Cortex of kidney (tissue), 1 donor: ENCODE measurements at places on chromosomes 12 and 14.

DNA sequence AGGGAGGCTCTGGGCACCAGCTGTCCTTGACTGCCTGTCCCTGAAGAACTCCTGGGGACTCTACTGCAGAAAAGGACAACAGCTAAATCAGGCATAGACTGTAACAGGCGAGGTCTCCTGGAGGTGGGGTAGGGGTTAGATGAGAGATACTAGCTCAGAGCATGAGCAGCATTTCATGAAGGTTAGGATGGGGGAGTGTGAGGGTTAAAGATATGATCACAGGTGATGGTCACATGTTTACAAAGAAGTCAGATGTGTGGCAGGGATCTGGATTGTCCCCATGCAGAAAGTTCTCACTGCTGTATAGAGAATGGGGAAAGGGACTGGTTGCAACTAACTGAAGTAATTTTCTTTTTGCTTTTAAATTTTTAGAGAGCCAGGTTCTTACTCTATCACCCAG is 26.5 kb downstream of the TMEM229B start:
- DNase-seq: no peak

GRCh38 chr12:15540005-15540404 is 217.7 kb downstream of the PTPRO start:
- DNase-seq: no peak

GRCh38 chr12:92334552-92334951 is 188.9 kb upstream of the BTG1 start:
- no peak for DNase-seq

- no peak for DNase-seq
These were observed 14.3 kb upstream of the CLEC1A start for GRCh38 chr12:10113075-10113474.

GRCh38 chr14:63438065-63438757 is 105.0 kb downstream of the PPP2R5E start:
- no peak for DNase-seq

GRCh38 chr12:58314610-58315009 is 373.2 kb downstream of the ATP23 start:
- no peak for DNase-seq

DNA sequence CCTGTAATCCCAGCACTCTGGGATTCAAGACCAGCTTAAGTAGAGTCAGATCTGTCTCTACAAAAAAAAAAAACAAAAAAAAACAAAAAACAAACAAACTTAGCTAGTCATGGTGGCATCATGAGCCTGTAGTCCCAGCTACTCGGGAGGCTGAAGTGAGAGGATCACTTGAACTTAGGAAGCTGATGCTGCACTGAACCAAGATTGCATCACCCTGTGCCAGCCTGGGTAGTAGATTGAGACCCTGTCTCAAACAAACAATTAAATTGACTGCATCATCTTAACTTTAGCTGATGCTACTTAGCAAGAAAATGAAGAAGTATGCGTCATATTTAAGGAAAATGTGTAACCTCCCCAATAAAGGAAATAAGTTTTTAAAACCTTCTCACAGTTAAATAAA is 136.6 kb upstream of the ATXN7L3B start:
- DNase-seq: no peak

DNA sequence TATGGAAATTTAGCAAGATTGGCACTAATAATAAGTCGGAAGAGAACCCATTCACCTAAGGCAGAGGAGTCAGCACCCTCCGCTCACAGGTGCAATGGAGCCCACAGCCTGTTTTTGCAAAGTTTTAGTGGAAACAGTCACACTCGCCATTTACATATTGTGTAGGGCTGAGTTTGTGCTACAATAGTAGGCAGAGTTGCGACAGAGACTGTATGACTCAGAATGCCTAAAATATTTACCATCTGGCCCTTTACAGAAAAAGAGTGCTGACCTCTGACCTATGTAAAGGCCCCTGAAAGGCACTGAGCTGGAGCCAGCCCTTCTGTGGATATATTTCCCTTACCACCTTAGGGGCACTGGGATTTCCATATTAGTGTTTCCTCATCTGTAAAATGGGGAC is 79.0 kb downstream of the PRIMA1 start:
- no peak for DNase-seq

DNA sequence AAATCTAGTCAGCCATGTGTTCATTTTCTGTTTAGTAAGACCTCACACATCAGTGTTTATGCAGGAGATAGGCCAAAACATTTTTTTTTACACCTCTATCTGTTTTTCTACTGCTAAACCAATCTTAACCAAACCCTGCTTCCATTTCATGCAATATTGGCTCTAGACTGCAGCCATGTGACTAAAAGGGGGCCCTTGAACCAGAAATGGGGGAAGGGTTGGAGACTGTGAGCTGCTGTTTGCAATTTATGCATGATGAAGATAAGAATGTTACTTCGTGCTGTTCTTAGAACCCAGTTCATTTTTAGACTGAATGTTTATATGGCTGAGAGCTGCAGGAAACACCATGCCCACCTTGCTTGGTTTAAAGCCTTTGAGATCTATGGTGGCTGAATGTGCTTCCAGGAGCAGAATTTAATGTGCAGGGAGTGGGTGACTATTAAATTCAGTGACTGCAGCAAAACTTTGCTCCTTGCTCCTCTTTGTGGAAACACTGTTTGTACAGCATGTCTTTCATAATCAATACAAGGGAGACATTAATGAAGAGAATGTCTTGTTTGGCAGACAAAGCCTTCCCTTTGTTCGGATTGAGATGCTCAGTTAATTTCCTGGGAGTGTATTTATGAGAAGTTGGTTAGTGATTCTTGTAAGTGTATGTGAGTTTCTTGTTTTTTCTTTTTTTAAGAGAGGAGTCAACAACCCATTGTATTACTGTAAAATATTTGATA is 53.6 kb downstream of the CHST11 start:
- no peak for DNase-seq

GRCh38 chr12:11711651-11712327 is 62.3 kb downstream of the ETV6 start:
- no peak for DNase-seq
